Suppressor macrophage (primary cell): ENCODE measurements at places on chromosomes 12 and 14.

GRCh38 chr12:114408471-114408885, 2.5 kb upstream of the TBX5 start:
- no peak for DNase-seq

GRCh38 chr14:71636076-71636475, 296.2 kb upstream of the RGS6 start:
- DNase-seq: no peak

GRCh38 chr14:64879635-64880220, at the start of gene SPTB:
Gene SPTB (minus strand): TSS chr14:64879907. CDS start chr14:64823094, 56,813 bp downstream.
- DNase-seq: no peak

GRCh38 chr12:65619018-65619417, 205.3 kb upstream of the HMGA2 start:
- DNase-seq: no peak

DNA sequence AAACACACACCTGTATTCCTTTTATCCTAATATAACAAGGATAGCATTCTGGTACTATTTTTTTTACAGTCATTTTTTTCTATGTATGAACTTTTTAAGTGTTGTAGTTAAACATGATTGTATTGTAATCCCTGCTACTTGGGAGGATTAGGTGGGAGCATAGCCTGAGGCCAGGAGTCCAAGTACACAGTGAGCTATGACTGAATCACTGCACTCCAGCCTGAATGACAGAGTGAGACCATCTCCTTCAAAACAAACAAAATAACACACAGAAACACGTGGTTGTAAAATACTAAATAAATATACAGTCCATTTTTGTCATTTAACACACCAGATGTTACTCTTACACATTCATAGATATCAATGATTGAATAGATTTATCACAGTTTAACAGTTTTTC, 56.9 kb downstream of the MAP4K5 start:
- no peak for DNase-seq

DNA sequence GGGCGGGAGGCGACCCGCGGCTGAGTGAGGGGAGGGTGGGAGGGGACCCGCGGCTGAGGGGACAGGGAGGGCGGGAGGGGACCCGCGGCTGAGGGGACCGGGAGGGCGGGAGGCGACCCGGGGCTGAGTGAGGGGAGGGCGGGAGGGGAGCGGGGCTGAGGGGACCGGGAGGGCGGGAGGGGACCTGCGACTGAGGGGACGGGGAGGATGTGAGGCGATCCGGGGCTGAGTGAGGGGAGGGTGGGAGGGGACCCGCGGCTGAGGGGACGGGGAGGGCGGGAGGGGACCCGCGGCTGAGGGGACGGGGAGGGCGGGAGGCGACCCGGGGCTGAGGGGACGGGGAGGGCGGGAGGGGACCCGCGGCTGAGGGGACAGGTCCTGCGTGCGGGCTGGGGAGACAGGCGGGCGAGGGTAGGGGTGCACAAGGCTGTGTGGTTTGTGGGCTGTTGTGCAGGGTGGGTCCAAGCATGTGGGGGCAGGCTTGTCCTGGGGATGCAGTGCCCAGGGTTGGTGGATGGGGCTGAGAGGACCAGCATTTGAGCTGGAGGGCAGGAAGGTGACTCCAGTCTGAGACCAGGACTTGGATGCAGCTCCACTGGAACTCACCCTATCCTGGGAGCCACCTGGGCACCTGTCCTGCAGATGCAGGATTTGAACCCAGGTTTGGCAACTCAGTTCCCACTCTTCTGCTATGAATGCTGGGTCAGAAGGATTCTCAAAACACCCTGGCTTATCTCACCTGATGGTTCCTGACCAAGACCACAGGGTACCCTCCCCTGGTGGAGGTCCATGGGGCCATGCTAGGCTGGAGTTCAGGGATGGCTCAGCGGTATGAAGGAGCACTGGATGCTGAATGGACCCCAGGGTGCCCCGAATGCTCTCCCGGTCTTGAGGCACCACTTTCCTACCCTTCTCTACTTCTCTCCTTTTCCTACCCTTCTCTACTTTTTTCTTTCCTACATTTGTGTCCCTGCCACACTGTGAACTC, 9.4 kb downstream of the PLD4 start:
- DNase-seq: no peak

- no peak for DNase-seq
Measured at GRCh38 chr12:29132316-29132715, 16.8 kb upstream of the FAR2 start.

DNA sequence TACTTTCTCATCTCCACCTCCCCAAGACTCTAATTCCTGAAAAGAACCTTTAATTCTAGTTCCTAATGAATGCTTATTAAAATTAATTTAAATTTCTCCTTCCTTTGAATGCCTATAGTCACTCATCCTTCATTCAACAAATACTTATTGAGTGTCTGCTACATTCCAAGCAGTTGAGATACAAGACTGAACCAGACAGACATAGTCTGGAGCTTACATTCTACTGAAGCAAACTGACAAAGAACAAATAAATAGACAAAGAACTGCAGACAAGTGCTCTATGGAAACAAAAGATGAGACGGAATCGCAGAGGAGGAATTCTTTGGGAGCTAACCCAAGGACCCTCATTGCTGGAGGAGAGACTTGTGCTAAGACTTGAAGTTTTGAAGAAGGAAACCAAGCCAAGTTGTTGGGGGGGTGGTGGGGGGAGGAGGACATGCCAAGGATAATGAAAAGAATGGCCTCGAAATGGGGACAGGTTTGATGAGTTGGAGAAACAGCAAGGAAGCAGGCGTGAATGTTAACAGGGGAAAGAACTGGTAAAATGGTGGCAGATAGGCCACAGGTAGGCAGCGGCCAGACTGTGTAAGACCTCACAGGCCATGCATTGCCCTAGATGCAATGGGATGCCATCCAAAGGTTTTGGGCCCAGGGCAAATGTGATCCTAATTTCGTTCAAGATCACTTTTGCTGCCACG, 9.7 kb upstream of the TDG start:
- DNase-seq: no peak

GRCh38 chr14:88748288-88748687, 44.5 kb downstream of the EML5 start:
- no peak for DNase-seq

DNA sequence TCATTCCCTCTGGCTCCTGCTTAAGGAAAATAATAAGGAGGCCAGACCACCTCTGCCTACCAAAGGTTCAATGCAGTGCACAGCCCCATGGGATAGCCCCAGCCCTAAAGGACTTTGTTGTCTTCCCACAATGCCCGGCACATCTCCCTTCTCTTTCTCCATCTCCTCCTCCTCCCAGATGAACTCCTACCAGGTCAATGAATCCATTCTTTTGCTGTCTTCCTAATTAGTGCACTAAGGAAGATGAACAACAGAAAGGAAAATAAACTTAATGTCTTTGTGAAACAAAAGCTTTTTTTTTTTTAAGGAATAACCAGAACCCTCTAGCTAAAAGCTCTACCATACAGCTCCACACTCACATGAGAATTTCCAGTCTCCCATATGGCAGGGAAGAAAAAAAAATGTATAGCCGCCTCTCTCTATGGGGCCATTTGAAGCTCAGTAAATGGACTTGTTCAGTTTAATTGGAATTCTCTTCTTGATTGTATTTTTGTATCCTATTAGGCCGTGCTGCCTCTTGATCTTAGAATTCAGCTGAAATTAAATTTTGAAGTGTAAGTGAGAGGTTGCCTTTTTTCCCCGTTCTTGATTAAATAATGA, 41.8 kb upstream of the HSPB8 start:
- no peak for DNase-seq

GRCh38 chr12:103947871-103948555, 17.7 kb upstream of the TDG start:
- DNase-seq: peak; percentile 51

DNA sequence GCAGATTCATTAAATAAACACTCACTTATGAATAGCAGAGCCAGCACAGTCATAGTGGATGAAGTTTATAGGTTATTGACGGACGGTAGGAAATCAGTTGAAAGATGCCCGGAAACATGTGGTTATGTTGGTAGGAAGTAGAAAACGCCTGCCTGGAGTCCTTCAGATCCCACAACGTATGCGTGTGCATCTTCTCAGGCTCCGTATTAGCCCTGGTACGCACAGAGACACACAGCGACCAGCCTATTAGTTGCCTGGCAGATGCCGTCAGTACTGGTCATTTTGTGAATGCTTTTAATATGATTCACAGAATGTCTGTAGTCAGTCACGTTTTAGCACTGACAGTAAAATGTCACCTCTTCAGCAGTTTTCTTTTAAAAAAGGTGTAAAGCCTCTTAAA, 196.4 kb downstream of the RGS6 start:
- DNase-seq: no peak
